Left lobe of liver (tissue), 2 donors: ENCODE measurements at places on chromosomes 2 and 18. TPM values are rescaled to one million over a fixed set of nuclear protein-coding genes. Genes with fewer than 3 reads are reported as not detected.

- no peak for DNase-seq
Observed at GRCh38 chr2:107063228-107063627, 177.3 kb upstream of the ST6GAL2 start.

- DNase-seq, result peak; percentile 16
Observed at GRCh38 chr2:218030409-218031195, 27.8 kb upstream of the TNS1 start.

DNA sequence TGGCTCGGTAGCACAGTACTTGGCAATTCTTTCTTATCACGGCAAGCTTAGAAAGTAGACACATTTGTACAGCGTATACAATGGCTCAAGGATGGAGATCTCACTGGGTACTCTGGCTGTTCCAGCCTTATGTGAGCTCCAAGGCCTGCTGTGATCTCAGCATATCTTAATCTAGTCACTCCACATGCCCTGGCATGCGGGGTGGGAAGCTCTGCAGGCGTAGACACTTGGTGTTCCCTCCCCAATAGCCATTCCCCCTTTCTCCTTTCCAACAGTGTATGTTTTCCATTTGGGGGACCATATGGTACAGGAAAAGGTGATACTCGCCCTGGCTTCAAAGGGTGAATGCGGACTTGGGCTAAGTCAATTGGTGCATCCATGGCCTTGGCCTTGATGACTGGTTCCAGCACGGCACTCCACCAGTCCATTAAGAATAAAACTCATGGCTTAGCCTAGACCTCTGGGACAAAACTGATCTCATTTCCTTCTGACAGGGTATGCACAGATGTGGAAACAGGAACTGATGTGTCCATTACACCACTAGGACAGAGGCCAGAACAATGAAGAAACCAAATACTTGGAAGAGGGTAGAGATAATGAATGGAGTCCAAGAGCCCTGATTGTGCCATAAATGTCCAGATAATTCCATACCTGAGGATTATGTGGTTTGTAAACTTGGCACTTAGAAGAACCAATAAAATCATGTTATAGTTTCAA lies 28.4 kb downstream of the TGIF1 start:
- DNase-seq, result no peak

DNA sequence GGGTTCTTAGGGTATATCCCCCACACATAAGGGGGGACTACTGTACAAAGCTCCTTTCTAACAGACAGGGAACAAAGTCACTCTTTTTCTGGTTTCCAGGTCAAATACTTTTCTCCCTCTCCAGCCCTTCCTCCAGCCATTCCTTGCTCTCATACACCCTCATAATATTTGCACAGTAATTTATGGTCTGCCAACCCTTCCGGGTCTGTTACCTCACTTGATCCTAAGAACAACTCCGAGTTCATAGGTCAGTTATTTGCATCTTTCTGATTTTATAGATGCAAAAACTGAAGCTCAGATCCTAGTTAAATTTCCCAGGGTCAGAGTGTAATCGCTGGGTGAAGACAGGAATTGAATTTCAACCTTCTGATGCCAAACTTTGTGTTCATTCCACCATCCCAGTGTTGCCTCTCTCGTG lies 14.8 kb upstream of the MATN3 start:
- DNase-seq, result no peak

DNA sequence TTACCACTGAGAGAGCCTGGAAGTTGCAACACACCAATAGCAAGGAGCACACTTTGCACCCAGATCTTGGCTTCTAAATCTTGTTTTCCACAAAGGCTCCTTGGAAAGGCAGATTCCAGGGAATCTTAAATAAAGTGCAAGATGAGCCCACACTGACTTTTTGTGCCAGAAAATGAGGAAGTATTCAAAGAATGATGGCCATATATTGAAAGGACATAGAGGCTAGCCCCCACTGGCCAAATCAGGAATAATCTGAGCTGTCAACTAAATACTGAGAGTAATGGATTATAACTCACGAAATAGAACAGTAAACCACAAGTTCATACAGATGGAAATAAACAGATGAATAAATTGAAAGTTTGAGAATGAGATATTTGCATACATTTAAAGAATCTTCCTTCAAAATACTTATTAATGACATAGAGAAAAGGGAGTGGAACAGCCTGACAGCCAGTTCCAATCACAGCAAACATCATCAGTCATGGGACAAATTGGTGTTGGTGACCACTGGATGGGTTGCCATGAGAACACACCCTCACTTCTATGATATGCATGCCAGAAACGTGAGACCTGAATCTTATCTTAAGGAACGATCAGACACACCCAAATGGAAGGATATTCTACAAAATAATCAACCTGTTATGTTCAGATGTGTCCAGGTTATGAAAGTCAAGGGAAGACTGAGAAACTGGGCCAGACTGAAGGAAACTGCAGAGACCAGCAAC lies 12.2 kb upstream of the ACKR3 start:
- DNase-seq, result no peak

MFSD2B gene
- total RNA-seq, result not detected

SMCHD1 gene
- 15.2 TPM for total RNA-seq
